CD4-positive, alpha-beta T cell (primary cell): ENCODE measurements at places on chromosomes 11 and 22. TPM values are rescaled to one million over a fixed set of nuclear protein-coding genes. Genes with fewer than 3 reads are reported as not detected.

GRCh38 chr22:23655891-23656475 lies 23.9 kb upstream of the DRICH1 start:
- DNase-seq: no peak
- no peak overlapping the region for H3K4me3 ChIP-seq
- H3K27me3 ChIP-seq: no peaks in the 10 kb centered on the region

Gene PGA4
- total RNA-seq: not detected

GRCh38 chr11:72475381-72475780 lies 41.0 kb upstream of the CLPB start:
- no peak for DNase-seq
- H3K27ac ChIP-seq: no peak overlapping the region
- peaks cover 8% of the 10 kb centered on the region for H3K4me1 ChIP-seq
- no peak overlapping the region for H3K4me3 ChIP-seq
- no peaks in the 10 kb centered on the region for H3K36me3 ChIP-seq

DNA sequence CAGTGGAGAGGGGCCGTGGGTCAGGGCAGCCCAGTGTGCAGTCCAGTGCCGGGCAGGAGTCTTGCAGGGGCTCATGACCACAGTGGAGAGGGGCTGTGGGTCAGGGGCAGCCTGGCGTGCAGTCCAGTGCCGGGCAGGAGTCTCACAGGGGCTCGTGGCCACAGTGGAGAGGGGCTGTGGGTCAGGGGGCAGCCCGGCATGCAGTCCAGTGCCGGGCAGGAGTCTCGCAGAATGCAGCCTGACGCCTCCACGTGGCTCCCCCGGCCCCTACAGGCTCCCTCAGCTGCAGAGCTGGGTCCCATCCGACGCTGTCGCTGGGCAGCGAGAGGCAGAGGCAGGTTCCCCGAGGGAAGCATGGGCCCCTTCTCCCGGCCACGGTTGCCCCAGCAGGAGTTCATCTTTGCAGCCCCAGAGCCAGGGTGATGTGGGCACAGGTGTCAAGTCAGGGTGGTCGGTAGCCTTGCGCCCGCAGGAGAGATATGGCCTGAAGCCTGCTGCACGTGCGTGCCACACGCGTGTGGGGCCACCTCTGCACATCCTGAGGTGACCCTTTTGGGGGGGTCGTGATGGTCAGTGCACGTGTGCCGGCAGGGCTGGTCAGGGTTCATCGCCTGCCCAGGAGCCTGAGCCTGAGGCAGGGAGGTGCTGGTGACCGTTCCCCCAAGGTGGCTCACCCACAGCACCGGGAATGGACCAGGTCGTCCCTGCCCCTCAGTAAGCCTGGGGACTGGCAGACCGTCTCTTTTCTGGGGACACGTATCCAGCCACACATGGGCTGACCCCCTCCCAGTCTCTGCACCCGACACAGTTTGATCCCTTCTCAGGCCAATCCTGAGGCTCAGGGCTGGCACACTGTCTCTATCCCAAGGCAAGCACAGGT lies 2.9 kb downstream of the IFITM5 start:
- no peak for DNase-seq
- H3K27ac ChIP-seq: no peak overlapping the region
- no peak overlapping the region for H3K4me3 ChIP-seq
- peaks cover 13% of the 10 kb centered on the region for H3K36me3 ChIP-seq
- H3K4me1 ChIP-seq: peaks cover 37% of the 10 kb centered on the region

GRCh38 chr11:81071606-81072005 lies 1630.8 kb upstream of the TENM4 start:
- no peaks in the 10 kb centered on the region for H3K27me3 ChIP-seq
- H3K4me1 ChIP-seq: no peaks in the 10 kb centered on the region
- H3K36me3 ChIP-seq: no peaks in the 10 kb centered on the region
- no peak for DNase-seq
- H3K4me3 ChIP-seq: no peak overlapping the region
- no peak overlapping the region for H3K27ac ChIP-seq

Gene TNNI2
- 0.50 TPM for total RNA-seq

Gene CRYBB3
- total RNA-seq: not detected

DNA sequence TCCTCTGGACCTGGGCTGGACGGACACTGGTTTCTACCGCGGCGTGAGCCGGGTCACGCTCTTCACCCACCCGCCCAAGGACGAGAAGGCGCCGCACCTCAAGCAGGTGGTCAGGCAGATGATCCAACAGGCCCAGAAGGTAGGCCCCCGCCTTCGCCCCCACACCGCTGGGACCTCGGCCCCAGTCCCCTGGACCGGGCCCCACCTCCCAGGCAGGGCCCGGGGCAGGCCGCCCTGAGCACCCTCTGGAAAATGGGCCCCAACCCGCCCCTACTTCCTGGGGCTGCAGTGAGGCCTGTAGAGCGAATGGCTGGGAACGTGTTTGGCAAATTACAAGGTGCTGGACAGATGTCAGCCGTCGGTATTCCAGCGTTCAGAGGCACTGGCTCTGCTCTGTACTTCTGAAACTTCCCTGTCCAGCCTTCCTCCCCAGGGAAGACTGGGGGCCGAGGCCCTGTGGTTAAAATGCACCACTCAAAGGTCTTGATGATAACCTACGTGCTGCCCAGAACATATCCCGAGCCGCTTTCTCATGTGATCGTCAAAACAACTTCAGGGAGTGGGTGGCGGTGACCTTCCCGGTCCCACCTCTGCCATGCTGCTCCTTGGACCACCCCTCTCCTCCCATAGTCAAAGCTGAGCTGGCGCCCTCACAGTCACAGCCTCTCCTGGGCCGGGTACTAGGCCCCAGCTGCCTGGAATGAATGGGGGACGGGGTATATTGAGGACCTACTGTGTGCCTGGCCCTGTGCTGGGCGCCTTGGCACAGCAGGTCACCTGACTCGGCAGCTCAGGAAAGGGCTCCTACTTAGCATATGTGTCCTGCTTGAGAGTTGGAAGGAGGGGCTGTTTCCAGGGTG lies 869 bp downstream of the FAM83F start:
- no peak for DNase-seq
- no peaks in the 10 kb centered on the region for H3K36me3 ChIP-seq
- no peak overlapping the region for H3K4me3 ChIP-seq
- H3K27me3 ChIP-seq: peaks cover 13% of the 10 kb centered on the region

Gene KRTAP5-10
- total RNA-seq: not detected

Gene DCHS1
- 9.7 TPM for total RNA-seq

- peaks cover 6% of the 10 kb centered on the region for H3K27me3 ChIP-seq
- no peak overlapping the region for H3K4me3 ChIP-seq
- no peak for DNase-seq
Measured at GRCh38 chr22:26045860-26046259, 123.4 kb upstream of the SEZ6L start.

Gene TSPAN4
- 1.6 TPM for total RNA-seq

- H3K4me3 ChIP-seq: no peak overlapping the region
- DNase-seq: no peak
- H3K27me3 ChIP-seq: no peaks in the 10 kb centered on the region
- no peak overlapping the region for H3K27ac ChIP-seq
- H3K4me1 ChIP-seq: peaks cover 33% of the 10 kb centered on the region
Measured at GRCh38 chr11:104965735-104966134, 2.6 kb downstream of the CASP4 start.

DNA sequence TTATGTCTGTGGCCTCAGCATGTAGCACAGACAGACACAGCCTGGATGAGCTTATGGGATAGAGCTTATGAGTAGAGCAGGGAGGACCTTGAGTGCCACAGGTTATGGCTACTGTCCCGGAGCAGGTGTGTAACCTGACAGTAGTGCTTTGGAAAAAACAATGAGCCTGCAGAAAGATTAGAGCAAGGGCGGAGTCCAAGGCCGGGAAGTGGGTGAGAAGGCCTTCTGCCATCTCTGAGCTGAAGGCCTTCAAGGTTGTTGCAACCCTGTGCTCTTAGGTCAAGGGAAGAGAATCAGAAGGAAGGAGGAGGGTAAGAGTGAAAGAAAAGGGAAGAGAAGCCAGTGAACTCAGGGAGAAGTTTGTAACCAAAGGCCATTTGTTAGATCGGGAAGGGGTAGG lies 3.9 kb upstream of the TAGLN start:
- H3K36me3 ChIP-seq: peaks cover 16% of the 10 kb centered on the region
- no peak overlapping the region for H3K27ac ChIP-seq
- peaks cover 2% of the 10 kb centered on the region for H3K4me1 ChIP-seq
- H3K27me3 ChIP-seq: no peaks in the 10 kb centered on the region

Gene USP28
- 7.9 TPM for total RNA-seq

DNA sequence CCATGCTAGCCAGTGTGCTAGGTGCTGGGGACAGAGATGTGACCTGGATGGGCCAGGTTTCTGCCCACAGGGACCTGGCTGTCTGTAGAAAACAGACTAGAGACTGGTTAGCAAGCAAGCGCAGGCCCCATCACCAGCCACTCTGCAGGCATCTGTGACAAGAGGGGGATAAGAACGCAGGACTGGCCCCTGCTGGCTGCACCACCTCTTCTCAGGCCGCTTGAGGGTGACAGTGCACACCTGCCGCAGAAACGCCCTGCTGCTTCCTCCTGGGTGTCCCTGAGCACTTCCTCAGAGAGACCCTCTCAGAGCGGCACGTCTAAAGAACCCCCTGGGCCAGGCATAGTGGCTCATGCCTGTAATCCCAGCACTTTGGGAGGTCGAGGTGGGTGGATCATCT lies 5.9 kb upstream of the PICK1 start:
- no peaks in the 10 kb centered on the region for H3K36me3 ChIP-seq
- H3K4me3 ChIP-seq: no peak overlapping the region
- DNase-seq: no peak

DNA sequence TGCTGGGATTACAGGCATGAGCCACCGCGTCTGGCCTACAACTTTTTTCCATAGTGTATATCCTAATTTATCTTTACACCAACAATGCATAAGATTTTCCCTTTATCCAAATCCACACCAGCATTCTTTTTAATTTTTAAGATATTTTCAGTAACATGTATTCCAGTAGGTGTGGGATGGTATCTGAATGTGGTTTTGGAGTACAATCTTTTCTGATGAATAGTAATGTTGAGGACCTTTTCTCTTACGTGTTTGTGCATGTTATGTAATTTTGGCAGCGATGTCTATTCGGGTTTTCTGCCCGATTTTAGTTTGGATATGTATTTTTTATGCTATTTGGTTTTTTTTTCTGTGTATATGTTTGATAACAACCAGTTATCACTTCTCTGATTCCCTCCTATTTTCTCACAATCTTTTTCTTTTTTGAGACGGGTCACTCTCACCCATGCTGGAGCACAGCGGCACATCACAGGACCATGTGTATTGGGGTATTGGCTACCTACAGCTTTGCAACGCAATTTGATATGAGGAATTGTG lies 114.6 kb upstream of the GRK3 start:
- peaks cover 28% of the 10 kb centered on the region for H3K4me1 ChIP-seq
- H3K36me3 ChIP-seq: peaks cover 12% of the 10 kb centered on the region
- DNase-seq: no peak
- no peak overlapping the region for H3K4me3 ChIP-seq
- H3K27ac ChIP-seq: no peak overlapping the region

DNA sequence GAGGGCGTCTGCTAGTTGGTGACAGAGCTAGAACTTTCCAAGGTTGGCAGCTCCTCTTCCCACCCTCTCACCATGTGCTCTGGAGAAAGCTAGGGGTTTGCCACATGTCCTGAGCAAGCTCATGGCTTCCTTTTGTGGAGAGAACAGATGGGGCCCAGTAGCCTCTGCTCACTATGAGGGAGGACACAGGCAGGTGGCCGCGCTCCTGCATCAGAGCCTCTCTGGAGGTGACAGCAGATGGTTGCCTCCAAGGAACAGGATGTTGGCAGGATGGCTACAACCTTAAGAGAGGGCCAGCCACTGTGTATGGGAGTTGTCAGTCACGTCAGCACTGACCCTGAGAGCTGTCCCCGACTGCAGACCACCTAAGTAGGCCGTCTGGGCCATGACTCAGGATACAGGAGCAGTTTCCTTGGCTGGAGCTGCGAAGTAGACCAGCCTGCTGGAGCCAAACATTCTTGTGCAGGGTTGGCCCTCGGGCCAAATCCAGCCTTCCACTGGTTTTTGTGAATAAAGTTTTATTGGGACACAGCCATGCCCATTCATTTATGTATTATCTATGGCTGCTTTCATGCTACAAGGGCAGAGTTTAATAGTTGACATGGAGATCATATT lies 28.0 kb downstream of the SGSM1 start:
- H3K36me3 ChIP-seq: no peaks in the 10 kb centered on the region
- H3K27me3 ChIP-seq: no peaks in the 10 kb centered on the region
- no peak for DNase-seq
- no peaks in the 10 kb centered on the region for H3K4me1 ChIP-seq
- no peak overlapping the region for H3K27ac ChIP-seq

DNA sequence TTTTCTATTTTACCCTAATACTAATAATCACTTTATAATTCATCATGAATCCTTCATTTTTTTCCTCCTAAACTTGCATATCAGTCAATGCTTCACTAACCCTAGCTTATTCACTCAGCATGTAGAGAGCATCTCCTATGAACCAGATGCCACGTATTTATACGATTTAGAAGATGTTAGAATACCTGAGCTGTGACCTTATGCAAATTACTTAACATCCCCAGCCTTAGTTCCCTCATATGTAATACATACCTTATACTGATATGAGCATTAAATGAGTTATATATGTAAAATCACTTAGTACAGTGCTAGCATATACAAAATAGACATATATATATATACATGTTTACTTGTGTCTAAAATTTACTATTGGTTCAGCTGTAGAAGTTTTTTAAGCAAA lies 9.0 kb downstream of the FAM76B start:
- H3K36me3 ChIP-seq: peaks cover 93% of the 10 kb centered on the region
- H3K4me3 ChIP-seq: no peak overlapping the region
- H3K27ac ChIP-seq: no peak overlapping the region
- H3K4me1 ChIP-seq: no peaks in the 10 kb centered on the region
- H3K27me3 ChIP-seq: no peaks in the 10 kb centered on the region

DNA sequence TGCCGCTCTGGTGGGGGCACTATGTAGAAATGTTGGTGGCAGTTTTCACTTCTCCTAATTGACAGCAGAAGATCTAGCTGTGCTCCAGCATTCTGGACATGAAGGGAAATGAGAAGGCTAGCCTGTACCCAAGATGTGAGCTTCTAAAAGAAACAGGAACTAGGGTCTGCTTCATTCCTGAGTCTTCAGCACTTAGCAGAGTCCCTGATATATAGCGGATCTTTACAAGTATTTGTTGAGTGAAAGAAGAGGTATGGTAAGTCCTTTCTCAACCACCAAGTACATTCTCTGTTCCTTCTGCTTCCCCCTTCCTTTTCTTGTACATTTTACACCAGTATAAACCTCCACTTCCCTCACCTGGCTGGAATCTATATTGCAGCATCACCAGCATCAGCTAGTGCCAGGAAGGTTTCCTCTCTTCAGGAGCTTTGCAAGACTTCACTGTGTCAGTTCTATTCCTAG lies 408.3 kb upstream of the CADM1 start:
- H3K4me3 ChIP-seq: no peak overlapping the region
- no peaks in the 10 kb centered on the region for H3K36me3 ChIP-seq
- no peaks in the 10 kb centered on the region for H3K27me3 ChIP-seq
- H3K27ac ChIP-seq: no peak overlapping the region
